Hematopoietic multipotent progenitor cell (in vitro differentiated cells): ENCODE measurements at places on chromosomes 6 and 20.

DNA sequence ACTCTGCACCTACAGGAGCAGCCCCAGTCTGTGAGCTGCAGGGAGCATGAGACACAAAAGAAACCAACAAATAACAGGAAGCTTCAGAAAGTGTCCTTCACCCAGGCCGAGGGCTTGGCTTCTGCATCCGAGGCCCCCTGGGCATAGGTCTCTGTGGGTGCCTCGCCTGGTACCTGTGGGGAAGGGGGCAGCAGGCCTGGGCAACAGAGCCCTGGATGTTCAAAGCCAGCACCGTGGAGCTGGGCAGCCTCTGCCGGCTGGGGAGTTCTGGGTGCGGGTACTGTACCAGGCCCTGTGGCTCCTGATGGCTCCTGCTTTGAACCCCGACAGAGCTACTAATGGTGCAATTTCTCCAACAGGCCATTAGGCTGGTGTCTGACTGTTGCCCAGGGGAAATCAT is 55.7 kb downstream of the TMEM242 start:
- DNase-seq = no peak

DNA sequence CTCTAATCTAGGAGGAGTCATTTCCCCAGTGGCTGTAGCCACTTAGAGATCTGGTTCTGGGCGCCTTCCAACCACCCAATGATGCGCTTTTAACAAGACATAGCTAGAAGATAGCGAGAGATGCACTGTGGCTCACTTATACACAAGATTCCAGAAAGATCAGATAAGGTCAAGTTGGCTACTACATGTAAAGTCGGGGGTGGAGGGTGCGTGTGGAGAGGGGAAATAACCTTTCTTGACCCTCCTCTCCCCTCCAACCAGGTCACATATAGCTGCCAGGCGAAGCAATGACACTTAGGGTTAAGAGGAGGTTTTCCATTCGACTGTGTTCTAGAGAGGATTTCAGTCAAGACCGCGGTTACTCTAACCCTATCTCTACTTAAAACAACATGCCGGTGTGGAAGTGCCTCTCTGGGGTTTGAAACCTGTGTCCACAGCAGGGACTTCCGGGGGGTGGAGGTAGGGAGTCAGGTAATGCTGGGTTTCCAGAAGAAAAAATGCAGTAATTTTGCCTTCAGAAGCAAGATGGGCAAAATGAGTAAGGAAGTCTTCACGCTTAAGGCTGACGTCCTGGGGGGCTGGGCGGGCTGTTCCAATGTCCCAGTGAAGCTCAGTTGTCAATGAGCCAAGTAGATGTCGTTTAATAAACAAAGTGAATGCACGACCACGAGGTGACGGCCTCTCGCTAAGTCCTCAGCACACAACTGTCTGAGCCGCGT is 1.8 kb upstream of the SIM1 start:
- DNase-seq = no peak

- DNase-seq = no peak
Measured at GRCh38 chr20:47713878-47714450, 71.3 kb downstream of the SULF2 start.

- no peak for DNase-seq
Measured at GRCh38 chr20:60365064-60365666, 406.9 kb downstream of the CDH26 start.

DNA sequence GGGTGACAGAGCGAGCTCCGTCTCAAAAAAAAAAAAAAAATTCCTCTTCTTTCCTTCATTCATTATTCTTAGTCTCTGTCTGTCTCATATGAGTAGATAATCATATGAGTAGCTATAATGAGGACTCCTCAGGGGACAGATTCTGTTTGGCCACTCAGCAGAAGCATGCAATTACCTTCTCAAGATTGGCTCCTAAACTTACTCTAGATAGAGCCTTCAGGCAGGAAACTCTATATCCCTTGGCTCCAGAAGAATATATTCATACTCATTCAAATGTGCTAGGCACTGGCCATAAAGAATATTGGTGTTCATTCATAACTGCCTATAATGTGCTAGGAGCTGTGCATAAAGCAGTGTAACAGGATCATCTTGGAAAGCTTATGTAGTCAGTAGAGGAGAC is 2.2 kb upstream of the ACAT2 start:
- no peak for DNase-seq

GRCh38 chr20:36855241-36855657 is 20.7 kb upstream of the TLDC2 start:
- no peak for DNase-seq
